Muscle of leg (tissue), 16 donors: ENCODE measurements at places on chromosomes 12 and 14. TPM values are rescaled to one million over a fixed set of nuclear protein-coding genes. Genes with fewer than 3 reads are reported as not detected.
A peak's percentile ranks its signal among the peaks of the same experiment; 100 is the strongest.

TTC9 gene
- 4.4 TPM for total RNA-seq

A2M gene
- total RNA-seq: 233 TPM

P2RX2 gene
- total RNA-seq: not detected

DNA sequence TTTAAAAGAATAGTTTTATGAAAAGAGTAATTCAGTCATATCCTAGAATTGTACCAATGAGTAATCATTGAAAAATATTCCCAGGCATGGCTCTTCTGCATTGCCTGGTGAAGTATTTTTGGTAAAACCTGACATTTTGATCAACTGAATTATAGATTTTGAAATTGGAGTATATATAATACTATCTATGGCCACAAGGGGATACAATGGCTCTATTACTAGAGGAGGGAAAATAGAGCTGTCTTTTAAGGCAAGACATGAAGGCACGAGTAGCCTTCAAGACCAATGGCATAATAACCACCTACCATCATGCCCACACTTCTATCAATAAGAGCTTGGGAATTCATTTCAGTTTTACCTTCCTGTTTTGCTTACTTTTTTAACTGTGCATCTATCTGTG, 1241.4 kb upstream of the TMEM132C start:
- no peaks in the 10 kb centered on the region for H3K36me3 ChIP-seq
- H3K27ac ChIP-seq: no peak overlapping the region
- H3K4me3 ChIP-seq: no peak overlapping the region
- DNase-seq: no peak
- no peaks in the 10 kb centered on the region for H3K4me1 ChIP-seq

GRCh38 chr12:129101816-129102215, 248.5 kb downstream of the GLT1D1 start:
- H3K4me3 ChIP-seq: no peak overlapping the region
- H3K4me1 ChIP-seq: peaks cover 6% of the 10 kb centered on the region
- no peak for DNase-seq
- no peak overlapping the region for H3K27ac ChIP-seq
- H3K27me3 ChIP-seq: no peaks in the 10 kb centered on the region

GRCh38 chr14:103518422-103519042, 4.1 kb downstream of the CKB start:
- peaks cover 26% of the 10 kb centered on the region for H3K27me3 ChIP-seq
- H3K27ac ChIP-seq: no peak overlapping the region
- H3K4me3 ChIP-seq: no peak overlapping the region
- H3K4me1 ChIP-seq: peaks cover 53% of the 10 kb centered on the region
- peak; percentile 54 for DNase-seq

DNA sequence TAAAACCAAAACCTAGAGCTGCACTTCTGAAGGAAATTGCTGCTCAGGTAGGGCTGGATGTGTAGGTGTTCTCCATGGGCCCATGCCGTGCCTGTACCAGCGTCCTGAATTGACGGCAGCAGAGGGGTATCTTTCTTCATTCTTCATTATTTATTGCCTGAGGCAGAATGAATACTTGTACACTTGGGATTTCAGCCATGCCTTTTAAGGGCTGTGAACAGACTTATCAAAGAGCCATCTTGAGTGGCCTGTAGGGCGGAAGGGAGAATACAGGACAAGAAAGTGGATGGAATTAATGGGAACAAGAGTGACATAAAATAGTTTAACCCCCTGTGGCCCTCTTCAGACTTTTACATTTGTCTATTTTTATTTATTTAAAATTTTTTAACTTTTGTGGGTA, 61.4 kb downstream of the RASSF3 start:
- no peak overlapping the region for H3K4me3 ChIP-seq
- no peak overlapping the region for H3K27ac ChIP-seq
- H3K36me3 ChIP-seq: peaks cover 3% of the 10 kb centered on the region
- no peak for DNase-seq
- H3K27me3 ChIP-seq: no peaks in the 10 kb centered on the region
- peaks cover 44% of the 10 kb centered on the region for H3K4me1 ChIP-seq

DNA sequence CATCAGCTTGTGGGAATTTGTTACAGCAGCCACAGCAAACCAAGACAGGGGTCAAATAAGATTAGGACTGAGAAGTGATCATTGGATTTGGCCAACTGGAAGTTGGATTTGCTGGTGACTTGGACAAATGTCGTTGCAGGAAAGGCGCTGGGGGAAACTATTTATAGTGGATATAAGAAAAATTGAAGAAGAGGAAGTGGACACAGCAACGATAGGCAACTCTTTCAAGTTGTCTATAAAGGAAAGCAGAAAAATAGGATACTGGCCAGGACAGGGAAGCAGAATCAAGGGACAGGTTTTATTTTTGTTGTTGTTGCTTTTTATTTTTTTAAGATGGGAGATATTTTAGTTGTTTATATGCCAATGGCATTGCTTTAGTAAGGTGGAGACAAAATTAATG, 56.2 kb upstream of the RTRAF start:
- peaks cover 2% of the 10 kb centered on the region for H3K36me3 ChIP-seq
- no peaks in the 10 kb centered on the region for H3K4me1 ChIP-seq
- H3K27me3 ChIP-seq: no peaks in the 10 kb centered on the region
- H3K4me3 ChIP-seq: no peak overlapping the region

GRCh38 chr12:24719293-24719721, 229.6 kb downstream of the BCAT1 start:
- H3K27ac ChIP-seq: no peak overlapping the region
- H3K4me3 ChIP-seq: no peak overlapping the region
- no peak for DNase-seq
- no peaks in the 10 kb centered on the region for H3K4me1 ChIP-seq
- no peaks in the 10 kb centered on the region for H3K36me3 ChIP-seq
